ENCODE measurements at places on chromosomes 2 and 18. TPM values are rescaled to one million over a fixed set of nuclear protein-coding genes. Genes with fewer than 3 reads are reported as not detected.
A peak's percentile ranks its signal among the peaks of the same experiment; 100 is the strongest.

DNA sequence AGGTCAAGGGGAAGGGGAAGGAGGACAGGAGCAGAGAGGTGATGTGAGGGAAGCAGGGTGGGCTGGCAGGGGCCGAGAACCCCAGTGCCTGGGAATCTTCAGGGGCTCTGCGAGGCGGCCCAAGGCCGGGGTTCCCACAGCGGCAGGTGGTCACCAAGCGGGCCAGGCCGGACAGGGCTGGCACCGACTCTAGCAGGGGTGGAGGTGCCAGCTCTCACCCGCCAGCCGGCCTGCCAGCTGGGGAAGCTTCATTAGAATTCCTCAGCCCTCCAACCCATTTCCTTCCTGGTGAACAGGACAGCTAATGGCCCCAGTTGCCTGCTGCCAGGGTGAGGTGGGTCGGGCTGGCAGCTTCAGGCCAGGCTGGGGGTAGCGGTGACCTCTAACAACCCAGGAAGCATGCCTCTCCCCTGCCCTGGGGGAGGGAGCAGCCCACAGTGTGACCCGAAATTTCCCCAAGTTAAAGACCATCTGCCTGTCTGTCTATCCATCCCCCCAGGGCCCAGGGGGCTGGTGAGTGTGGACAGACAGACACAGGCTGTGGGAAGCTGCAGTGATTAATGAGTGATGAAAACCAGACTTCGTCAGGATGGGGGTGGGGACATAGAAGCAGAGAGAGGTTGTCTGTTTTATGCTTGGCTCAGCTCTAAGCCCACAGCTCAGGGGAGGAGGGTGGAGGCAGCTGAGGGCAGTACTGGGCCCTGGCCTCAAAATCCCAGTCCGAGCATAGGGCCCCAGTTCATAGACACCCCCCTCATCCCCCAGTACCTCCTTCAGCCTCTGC is 144.1 kb downstream of the ZFP36L2 start:
- no peak for DNase-seq

GALNT3 gene
- 3.0 TPM for total RNA-seq

NFATC1 gene
- total RNA-seq = 104 TPM

ESPNL gene
- 0.21 TPM for total RNA-seq

CFAP53 gene
- 0.44 TPM for total RNA-seq

SUMO1 gene
- total RNA-seq = 164 TPM

DNA sequence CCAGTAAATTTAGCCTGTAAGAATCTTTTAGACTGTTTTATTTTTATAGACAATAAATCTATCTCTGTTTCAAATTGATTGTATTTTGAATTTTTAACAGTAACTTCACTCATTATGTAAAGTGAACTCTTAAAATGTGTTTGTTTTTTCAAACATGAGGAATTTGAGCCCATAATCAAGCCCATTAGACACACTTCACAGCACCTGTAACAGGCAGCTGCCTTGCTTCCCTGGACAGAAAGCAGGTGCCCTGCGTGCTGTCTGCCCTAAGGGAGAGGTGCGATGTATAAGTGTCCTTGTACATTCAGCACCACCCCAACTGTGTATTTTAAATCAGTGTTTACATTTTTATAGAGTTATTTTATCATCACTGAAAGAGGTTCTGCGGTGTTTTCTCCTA is 186.5 kb upstream of the TPO start:
- DNase-seq = no peak

TGFA gene
- 0.18 TPM for total RNA-seq

ERFE gene
- 0.07 TPM for total RNA-seq

MAP3K19 gene
- not detected for total RNA-seq

GRCh38 chr2:60556175-60556574 is 2.7 kb upstream of the BCL11A start:
- DNase-seq = no peak

DNA sequence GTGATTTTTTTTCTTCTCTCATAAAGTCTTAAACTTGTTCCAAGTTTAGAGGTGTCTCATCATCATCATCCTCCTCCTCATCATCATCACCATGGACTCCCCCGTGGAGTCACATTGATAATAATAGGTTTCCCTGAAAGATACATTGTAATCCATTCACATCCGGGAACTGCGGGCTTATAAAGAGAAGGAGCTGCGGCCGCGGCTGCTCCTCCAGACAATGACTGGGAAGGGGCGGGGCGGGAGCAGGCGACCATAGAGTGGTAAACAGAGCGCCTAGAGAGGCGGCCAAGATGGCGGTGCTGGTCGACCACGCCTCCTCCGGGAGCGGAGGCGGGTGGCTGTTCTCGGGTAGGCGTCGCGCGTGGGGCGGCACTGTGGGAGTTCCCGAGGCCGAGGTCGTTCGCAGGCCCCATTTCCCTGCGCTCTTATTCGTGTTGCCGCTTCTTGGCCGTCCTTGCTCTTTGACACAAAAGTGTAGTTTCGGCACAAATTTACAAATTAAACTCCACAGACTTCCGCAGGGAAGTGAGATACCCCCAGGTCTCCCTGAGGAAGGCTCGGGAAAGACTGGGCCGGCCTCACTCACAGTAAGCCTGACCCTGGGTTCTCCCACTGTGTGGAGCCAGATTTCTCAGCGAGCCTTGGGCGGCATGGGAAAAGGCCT is 1.8 kb upstream of the TCF4 start:
- peak; percentile 89 for DNase-seq

- no peak for DNase-seq
These were observed 9.3 kb downstream of the XRCC5 start for GRCh38 chr2:216118474-216118873.

- DNase-seq = no peak
These were observed 11.2 kb upstream of the WIPF1 start for GRCh38 chr2:174608866-174609214.

CXCR2 gene
- total RNA-seq = 0.32 TPM

GRCh38 chr2:167905668-167906067 is 341.7 kb downstream of the STK39 start:
- DNase-seq = no peak

DNA sequence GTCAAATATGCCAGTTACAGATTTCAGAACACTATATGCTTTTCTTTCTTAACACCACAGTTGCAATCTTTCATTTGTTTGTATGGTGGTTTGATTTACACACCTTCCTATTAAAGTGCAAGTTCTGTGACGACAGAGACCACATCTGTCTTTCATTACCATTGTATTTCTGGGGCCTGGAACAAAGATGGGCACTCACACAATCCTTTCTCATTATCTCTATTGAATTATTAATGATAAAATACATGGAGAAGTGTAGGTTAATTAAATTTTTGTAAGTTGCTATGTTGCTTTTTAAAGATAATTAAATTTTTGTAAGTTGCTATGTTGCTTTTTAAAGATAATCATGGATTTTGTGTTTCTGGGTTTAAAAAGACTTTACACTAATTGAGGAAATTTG is 79.9 kb downstream of the KCTD18 start:
- no peak for DNase-seq

KYNU gene
- total RNA-seq = not detected

PDE1A gene
- total RNA-seq = not detected

RIT2 gene
- not detected for total RNA-seq

- DNase-seq = no peak
These were observed 40.0 kb upstream of the LAPTM4A start for GRCh38 chr2:20091305-20091991.

DNA sequence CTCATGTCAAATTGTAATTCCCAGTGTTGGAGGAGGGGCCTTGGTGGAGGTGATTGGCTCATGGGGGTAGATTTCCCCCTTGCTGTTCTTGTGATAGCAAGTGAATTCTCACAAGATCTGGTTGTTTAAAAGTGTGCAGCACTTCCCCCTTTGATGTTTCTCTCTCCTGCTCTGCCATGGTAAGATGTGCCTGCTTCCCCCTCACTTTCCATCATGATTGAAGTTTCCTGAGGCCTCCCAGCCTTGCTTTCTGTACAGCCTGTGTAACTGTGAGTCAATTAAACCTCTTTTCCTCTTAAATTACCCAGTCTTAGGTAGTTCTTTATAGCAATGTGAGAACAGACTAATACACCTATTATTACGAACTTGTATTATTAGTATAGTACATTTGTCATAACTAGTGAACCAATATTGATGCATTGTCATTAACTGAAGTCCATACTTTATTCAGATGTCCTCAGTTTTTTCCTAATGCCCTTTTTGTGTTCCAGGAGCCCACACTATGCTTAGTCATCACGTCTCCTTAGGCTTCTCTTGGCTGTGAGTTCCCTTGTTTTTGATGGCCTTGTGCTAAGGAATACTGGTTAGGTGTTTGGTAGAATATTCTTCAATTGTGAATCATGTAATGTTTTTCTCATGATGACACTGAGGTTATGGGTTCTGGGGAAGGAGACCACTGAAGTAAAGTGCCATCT is 4.5 kb upstream of the MAP3K2 start:
- no peak for DNase-seq

DNA sequence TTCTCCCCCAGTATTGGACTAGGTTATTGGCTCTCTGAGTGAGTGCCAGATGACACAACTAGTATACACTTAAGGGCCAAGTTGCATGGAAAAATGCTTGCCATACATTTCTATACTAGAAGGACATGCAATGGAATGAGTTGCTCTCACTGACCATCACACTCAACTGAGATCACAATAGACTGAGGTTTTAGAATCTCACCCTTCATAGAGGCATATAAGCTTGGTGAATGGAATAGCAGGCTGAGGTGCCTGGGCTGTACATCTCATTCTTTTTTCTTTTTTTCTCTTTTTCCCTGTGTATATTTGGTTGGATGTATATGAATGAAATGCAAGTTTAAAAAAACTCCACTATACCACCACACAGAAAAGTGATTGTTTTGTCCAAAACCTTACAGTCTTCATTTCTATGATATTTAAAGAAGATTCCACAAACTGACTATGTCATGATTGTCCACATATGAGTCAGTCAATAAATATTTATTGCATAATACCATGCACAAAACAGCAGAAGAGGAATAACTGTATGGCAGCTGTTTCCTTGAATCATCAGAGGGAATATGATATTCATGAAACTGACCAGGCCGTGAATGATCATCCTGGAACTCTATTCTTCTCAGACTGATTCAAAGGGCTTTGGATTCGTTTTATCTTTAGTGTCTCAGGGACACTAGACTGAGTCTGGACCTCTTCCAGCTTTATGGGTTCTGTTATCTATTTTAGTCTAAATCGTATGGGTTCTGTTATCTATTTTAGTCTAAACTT is 122.6 kb upstream of the STK17B start:
- DNase-seq = no peak

- DNase-seq = no peak
These were observed 63.6 kb upstream of the CAVIN2 start for GRCh38 chr2:191910518-191910917.

DNA sequence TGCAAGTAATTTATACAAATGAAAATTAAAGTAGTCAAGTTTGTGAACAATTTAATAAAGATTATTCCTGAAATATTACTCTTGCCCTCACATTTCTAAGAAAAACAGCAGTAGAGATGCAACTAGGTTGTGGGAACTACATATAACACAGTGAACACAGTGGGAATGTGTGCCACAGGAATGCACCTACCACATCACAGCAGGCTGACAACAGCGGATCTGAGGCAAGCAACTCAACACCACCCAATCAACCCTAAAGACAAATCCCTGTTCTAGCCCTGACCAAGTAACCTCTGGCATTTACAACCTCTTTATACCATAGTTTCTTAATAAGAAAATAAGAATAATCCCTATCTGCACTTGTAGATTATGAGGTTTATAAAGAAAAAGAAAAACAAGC is 23.4 kb downstream of the MBOAT2 start:
- no peak for DNase-seq

- DNase-seq = no peak
These were observed 90.7 kb downstream of the NRP2 start for GRCh38 chr2:205772983-205773382.

DNA sequence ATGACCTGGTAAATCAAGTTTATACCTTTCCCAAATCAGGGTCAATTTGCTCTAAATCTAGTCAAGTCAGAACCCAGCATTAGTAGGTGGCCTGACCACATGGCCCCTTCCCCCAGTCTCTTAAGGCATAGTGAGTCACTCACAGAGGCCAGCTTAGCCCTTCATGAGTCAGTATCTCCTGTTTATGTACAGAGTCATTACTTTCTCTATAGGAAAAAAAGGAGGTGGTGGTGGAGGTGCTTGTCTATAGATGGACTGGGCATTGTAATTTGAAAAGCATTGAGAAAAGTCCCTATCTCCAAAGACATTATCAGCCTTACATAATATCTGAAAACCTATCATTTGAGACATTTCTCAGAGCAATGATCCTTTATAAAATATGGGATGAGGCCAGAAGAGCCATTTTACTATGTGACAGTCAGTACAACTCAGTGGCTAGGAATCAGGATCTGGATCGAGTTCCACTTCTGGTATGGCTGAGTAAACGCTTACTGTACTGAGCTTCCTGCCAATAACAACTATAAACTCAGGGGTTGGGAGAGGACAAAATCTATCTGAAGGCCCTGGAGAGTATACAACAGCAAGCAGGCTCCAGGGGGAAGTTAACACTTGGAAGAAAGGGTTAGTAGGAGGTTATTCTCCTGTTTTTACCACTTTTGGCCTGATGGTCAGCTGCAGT is 22.5 kb upstream of the SIGLEC15 start:
- DNase-seq = peak; percentile 46

GRCh38 chr2:128233790-128234395 is 84.8 kb downstream of the HS6ST1 start:
- DNase-seq = no peak

DNA sequence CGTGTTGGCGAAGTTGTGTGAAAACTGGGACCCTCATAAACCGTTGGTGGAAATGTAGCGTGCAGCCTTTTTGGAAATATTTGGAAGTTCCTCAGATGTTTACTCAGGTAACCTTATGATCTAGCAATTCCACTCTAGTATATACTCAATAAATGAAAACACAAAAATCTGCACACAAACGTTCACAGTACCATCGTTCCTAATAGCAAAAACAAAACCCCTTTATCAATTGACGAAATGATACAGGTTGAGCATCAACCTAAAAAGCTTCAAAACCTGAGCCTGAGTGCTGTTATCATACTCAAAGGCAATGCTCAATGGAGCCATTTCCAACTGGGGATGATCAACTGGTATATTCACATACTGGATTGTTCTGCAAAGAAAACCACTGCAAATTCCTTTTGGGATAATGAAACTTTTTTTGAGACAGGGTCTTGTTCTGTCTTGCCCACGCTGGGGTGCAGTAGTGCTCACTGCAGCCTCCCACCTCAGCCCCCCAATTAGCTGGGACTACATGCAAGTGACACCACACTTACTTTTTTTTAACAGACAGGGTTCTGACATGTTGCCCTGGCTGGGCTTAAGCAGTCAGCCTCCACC is 777 bp upstream of the C18orf32 start:
- peak; percentile 28 for DNase-seq
